ENCODE measurements at places on chromosomes 12 and 14.
A peak's percentile ranks its signal among the peaks of the same experiment; 100 is the strongest.

- DNase-seq = no peak
Observed at GRCh38 chr12:5902736-5903135, 42.3 kb downstream of the ANO2 start.

- peak; percentile 46 for DNase-seq
Observed at GRCh38 chr12:50055831-50056638, 1.4 kb upstream of the ASIC1 start.

DNA sequence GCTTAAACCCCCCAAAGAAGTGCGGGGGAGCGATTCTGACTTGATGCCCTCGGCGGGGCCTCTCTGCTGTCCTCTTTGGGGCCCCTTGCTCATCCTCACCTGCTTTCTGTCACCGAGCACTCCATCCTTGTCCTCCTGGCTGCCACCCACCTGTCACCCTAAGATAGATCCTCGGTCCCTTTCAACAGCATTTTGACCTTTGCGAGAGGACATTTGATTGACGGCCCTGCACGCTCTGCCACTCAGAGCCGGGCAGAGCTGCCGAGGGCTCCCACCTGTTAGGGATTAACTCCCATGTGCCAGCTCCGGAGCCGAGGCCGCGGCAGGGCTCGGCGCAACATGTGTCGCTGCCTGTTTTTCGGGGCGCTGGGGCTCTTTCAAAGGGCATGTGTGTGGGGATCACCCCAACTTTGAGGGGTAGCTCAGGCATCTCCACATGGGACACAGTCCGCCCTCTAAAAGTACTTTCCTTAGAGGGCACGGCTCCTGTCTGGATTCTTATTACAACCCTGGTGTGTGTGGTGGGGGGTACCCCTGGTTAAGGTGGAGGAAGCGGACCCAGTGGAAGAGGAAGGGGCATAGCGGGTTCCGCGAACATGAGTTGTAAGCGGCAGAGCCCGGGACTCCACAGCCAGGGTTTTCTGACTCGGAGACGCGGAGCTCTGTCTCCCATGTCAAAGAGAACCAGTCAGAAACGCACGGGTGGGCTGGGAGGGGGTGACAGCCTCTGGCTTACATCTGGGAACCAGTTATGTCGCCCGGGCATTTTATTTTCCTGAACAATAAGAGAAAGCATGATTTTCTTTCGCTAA, 811 bp upstream of the MEG3 start:
- DNase-seq = no peak

GRCh38 chr14:104431351-104431928, 148.1 kb upstream of the C14orf180 start:
- no peak for DNase-seq

DNA sequence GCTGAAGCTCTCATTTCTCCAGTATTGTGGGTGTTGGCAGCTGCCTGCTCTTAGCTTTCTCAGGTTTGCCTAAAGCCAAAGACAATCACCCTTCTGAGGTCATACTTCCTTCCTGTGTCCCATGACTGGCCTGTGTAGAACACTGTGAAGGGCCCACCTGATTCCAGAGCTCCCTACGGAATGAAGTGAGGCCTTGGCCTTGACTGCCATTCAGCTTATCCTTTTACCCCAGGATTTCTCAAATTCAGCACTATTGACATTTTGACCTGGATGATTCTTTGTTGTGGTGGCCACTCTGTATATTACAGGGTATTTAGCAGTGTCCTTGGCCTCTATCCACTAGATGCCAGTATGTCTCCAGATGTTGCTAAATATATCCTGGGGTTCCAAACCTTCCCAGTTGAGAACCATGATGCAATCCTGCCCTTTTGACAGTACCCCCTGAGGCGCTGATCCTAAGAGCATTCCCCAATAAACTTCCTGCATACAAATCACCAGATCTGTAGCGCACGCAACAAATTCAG, 112.3 kb upstream of the KRR1 start:
- peak; percentile 26 for DNase-seq

GRCh38 chr14:81070511-81070910, 115.1 kb downstream of the TSHR start:
- DNase-seq = no peak

GRCh38 chr12:25894759-25895158, 63.7 kb upstream of the RASSF8 start:
- no peak for DNase-seq

- peak; percentile 13 for DNase-seq
Observed at GRCh38 chr12:68001486-68002466, 12.5 kb downstream of the IFNG-AS1 start.

Data from fibroblast of upper back skin (primary cell).